ENCODE measurements at places on chromosomes 11 and 22.
A peak's percentile ranks its signal among the peaks of the same experiment; 100 is the strongest.

GRCh38 chr11:121341609-121342008 lies 49.0 kb downstream of the SC5D start:
- no peak for DNase-seq

DNA sequence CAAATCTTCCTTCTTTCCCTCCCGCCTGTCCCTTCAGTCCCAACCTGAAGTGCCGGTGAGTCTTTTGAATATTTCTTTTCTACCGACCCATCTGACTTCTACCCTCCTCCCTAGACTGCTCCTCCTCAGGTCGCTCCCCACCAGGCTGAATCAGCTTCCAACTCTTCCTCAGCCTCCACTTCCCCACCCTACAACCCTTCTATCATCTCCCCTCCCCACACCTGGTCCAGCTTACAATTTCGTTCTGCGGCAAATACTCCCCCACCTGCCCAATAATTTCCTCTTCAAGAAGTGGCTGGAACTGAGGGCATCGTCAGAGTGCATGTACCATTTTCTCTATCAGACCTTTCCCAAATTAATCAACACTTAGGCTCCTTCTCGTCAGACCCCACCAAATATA lies 2.5 kb upstream of the NDUFC2 start:
- DNase-seq, result no peak

- DNase-seq, result no peak
Observed at GRCh38 chr22:27499121-27499520, 302.4 kb downstream of the MN1 start.

DNA sequence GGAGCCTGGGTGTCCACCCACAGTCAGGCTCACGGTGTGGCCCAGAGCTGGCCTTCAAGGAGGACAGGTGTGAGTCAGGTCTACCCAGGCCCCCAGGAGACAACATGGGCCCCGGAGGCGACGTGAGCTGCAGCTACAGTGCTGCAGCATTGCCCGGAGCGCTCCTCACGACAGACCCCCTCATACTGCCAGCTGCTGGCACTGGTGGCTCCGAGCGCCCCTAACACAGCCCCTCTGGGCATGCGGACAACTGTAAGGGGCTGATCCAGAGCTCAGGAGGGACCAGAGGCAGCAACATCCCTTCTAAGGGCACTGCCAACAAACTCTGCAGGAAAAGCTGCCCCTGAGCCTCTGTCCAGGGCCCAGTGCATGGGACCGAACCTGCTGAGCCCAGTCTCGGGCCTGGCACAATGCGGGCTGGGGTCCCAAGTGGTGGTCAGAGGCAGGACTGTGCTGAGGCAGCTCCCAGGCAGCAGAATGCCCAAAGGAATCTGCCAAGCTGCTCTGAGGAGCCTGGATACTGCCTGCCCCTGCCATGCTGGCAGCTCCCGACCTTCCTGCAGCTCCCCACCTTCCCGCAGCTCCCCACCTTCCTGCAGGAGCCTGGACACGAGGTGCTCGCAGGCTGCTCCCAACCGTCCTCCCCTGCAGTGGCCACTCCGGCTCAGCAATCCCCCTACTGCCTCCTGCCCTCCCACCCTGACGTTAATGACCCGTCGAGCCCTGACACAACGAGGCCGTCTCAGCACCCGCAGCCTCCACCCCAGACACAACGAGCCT lies 15.1 kb downstream of the CHID1 start:
- no peak for DNase-seq

- DNase-seq, result peak; percentile 85
Observed at GRCh38 chr11:17528181-17528691, 16.0 kb downstream of the USH1C start.

All from ecto neural progenitor cell (in vitro differentiated cells).